Stimulated activated CD4-positive, alpha-beta T cell treated with anti-CD3 and anti-CD28 coated beads, Interleukin-15, amount 100 ng/mL, for 48 hours (primary cell): ENCODE measurements at places on chromosomes 7 and 10.

DNA sequence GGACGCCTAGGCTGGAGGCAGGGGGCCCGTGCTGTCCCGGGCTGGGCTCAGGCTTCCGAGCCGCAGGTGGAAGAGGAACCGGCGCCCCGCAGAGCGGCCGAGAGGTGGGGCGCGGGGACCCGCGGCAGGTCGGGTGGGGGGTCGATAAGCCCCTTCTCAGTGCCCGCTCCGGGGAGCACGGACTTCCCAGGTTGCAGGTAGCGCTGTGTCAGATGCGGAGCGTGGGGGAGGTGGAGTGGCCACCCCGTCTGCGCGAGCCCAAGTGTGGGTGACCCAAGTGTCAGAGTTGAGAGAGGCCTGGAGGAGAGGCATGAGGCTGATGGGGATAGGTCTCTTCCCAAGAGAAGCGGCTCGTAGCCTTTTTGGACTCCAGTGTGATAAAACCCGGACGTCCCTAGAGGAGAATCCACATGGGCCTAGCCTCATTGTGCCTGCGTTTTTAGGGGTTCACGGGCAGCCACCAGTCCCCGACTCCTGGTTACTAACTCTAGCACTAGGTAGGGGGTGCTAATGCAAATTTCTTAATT, 580 bp downstream of the EEPD1 start:
- DNase-seq, result no peak

- DNase-seq, result no peak
Measured at GRCh38 chr10:89346405-89347254, 18.8 kb downstream of the IFIT3 start.

DNA sequence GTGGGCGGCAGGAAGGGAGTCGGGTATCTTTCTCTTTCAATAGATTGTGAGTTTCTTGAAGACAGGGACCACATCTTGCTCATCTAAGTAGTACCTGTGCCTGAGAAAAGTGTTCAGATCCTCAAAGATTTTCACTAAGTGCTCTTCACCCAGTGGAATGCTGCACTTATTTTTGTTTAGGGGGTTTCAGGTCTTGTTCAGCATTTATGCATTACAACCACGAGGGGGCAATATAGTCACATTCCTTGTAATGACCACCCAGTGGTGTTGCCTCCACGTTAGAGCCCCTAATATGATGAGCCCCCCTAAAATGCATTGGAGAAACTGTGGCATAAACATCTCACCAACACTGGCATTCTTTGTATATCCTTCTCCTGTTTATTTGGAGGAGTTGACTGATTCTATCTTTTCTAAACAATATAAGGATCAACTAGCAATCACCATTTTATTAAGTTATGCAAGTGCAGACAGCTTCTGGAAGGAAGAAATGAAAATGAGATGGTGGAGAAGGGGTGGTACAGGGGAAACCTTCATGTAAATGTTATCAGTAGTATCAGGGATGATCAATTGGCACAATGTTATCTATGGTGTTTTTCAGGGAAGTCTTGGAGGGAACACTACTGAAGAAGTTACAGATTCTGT, 3.1 kb upstream of the PAPSS2 start:
- DNase-seq, result no peak

GRCh38 chr7:29090836-29091601, 55.3 kb downstream of the CPVL start:
- no peak for DNase-seq
